ENCODE measurements at places on chromosomes 11 and 22.
A peak's percentile ranks its signal among the peaks of the same experiment; 100 is the strongest.

GRCh38 chr11:79762279-79762921 is 321.6 kb upstream of the TENM4 start:
- peak; percentile 0 for DNase-seq

- no peak for DNase-seq
Measured at GRCh38 chr22:41470886-41471285, 2.0 kb downstream of the ACO2 start.

DNA sequence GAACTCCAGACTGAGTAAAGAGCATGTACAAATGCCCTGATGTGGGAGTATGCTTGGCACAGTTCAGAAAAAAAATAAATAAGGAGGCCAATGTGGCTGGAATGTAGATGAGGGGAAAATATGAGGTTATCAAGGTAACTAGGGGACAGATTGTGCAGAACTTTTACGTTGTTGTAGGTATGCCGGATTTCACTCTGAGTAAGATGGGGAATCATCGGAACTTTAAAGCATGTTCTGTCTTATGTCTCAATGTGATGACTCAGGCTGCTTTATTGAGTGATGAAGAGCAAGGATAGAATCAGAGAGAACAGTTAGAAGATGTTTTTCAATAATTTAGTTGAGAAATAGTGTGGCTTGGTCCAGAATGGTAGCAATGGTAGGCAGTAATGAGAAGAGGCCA is 130.4 kb downstream of the C11orf87 start:
- peak; percentile 65 for DNase-seq

GRCh38 chr11:69130654-69131053 is 25.1 kb upstream of the SMIM38 start:
- no peak for DNase-seq

- DNase-seq, result no peak
Measured at GRCh38 chr11:128716661-128717210, 22.9 kb downstream of the FLI1 start.

- peak; percentile 6 for DNase-seq
Measured at GRCh38 chr11:83922318-83922717, 636.2 kb upstream of the CCDC90B start.

- DNase-seq, result no peak
Measured at GRCh38 chr11:11947825-11948224, 60.6 kb downstream of the DKK3 start.

DNA sequence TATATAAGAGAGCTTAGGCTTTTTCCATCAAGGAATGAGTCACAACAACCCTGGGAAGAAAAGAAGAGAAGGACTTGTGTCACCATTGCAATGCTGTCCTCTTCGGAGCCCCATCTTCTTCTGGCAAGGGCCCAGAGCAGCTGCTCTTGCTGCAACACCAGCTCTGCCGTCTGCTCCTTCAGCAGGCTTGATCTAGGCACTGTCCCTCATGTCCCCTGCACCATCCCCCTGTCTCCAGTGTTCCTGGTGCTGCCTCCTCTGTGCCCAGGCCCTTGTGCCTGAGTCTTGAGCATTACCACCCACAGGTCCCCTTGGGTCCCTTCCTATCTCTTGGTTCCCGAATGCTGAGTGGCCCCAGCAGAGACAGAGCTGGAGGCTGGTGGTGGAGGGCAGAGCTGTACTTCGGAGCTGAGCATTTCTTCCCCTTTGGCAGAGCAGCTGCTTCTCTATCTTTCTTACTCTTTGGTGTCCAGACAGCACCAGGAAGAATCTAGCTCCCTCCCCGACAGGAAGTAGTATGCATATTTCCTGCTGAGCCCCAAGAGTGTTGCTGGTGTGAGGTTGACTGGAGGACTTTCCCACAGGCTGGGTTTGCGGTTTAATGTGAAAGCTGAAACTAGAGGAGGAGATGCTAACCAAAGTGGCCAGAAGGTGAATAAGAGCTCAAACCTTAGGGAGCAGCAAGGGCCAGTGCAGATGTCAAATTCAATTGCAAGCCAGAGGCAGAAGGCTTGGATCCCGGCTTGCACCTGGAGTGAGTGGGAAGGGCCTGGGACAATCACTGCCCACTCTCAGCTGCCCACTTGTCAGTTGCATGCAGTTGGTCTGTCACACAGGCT is 27.8 kb downstream of the WEE1 start:
- DNase-seq, result peak; percentile 56
